Iris pigment epithelial cell (primary cell): ENCODE measurements at places on chromosomes 2 and 18.

DNA sequence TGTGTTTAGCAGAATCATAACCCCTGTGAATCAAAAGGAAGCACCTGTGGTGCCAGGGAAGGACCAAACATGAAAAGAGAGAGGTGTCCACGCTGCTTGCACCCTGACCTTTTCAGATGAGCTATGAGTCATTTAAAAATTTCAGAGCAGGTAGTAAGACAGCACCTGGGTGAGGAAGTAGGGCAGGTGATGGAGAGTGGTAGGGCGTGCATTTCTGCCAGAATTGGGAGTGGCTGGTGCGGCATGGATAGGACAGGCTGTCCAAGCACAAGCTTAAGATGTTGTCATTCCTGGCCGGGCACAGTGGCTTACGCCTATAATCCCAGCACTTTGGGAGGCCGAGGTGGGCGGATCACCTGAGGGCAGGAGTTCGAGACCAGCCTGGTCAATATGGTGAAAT, 36.8 kb downstream of the NPAS2 start:
- no peak for DNase-seq

GRCh38 chr2:240998995-240999791, 775 bp downstream of the SNED1 start:
- DNase-seq, result peak; percentile 20

DNA sequence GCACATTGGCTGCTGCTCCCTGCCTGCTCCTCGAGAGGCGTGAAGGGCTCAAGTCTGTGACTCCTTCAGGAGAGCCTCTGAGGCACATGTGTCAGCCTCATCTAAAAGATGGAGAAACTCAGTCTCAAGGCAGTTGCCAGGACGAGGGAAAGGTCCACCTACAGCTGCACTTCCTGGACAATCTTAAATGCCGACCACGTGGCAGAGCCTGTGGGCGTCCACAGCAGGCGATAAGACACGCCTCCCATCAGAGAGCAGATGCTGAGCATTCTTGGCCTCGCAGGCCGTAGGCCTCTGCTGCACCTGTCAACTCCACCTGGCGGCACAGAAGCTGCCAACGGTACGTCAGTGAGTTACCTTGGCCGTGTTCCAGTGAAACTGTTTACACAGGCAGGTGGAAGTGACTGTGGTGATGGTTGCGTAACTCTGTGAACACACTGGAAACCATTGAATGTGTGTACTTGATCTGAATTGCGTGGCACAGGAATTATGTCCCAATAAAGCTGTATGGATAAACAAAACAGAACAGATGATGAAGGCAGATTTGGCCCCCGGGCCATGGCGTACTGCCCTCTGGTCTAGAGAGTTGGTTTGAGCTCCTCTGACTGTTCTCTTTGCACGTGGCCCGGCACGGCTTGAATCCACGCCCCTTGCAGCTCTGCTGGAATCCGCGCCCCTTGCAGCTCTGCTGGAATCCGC, 114.5 kb downstream of the RNF144A start:
- peak; percentile 92 for DNase-seq

- DNase-seq, result no peak
Measured at GRCh38 chr2:80377071-80377470, 72.5 kb upstream of the LRRTM1 start.

DNA sequence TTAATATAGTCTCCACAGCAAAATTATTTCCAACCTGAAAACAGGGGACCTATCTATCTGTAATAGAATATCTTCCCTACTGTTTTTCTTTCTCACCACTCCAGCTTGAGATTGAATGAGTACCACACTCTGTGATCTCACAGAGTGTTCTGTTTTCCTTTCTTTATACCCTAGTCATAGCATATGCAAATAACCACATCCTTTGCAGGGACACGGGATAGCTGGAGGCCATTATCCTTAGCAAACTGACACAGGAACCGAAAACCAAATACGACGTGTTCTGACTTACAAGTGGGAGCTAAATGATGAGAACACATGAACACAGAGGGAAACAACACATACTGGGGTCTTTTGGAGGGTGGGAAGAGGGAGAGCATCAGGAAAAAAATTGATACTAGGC, 224.7 kb downstream of the SLC8A1 start:
- DNase-seq, result no peak

- DNase-seq, result no peak
Measured at GRCh38 chr2:7722212-7722910, 805.1 kb downstream of the RNF144A start.

GRCh38 chr2:28300485-28301341, 91.9 kb upstream of the FOSL2 start:
- DNase-seq, result peak; percentile 77

DNA sequence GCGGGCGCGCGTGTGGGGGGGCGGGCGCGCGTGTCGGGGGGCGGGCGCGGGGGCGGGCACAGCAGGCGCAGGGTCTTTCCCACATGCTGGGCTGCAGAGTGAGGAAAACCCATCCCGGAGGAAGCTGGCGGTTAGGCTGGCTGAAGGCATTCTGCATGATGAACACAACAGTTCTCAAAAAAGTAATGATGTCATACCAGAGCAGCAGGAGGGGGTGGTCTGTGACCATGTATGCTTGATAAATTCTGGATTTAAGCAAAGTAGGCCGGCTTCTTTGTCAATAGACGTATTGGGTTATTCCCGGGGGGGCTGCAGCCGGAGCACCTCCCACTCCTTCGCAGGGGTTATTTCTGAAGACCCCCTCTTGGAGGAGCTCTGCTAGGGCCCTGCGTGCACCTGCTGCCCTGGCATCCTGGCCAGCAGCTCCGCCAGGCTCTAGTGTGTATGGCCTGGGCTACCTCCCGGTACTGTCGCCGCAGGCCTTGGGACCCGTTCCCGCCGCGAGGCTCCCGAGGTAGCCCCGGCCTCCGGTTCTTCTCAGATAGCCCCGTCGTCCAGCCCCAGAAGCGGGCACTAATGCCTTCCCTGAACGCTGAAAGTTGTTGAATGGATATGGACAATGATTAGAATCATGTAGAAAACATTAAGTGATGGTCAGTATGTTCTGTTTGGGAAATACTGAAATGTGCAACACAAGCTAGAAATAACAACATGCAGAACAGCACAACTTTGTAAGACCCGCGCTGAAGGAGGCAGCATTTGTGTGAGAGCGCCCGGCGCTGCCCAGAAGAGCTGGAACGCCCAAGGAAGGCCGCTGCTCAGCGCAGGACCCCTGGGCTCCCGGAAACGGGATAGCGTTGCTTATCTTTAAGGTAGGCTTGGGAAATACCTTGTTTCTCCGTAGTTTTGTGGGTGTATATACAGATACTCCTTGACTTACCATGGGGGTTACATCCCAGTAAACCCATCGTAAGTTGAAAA, 101.4 kb upstream of the RAB6C start:
- peak; percentile 40 for DNase-seq

GRCh38 chr2:42298132-42298531, 62.9 kb downstream of the COX7A2L start:
- peak; percentile 19 for DNase-seq

DNA sequence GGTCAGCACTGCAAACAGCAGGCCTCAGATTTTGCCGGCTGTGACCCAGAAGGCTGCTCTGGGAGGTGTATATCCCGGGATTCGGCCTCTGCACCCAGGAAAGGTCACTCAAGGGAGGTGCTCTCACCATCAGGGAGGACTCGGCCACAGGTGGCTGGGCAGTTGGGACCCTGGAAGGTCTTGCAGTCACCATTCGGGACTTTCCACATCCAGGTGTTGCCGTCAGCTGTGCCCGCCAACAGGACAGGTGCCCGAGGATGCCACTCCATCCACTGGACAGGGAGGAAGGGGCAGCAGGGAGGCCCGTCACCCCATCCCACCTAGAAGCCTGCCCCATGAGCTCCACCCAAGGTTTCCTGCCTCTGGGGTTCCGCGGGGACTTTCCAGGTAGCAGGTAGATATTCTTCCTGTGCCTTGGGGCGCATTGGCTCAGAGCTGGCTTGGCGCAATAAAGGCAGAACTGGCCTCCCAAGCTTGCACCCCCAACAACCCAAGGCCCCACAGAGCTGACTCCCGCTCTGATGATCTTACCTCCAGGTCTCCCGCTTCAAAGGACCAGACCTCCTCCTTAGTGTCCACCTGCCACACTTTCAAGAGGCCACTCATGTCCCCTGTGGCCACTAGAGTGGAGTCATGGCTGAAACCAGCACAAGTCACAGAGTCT, 3.5 kb downstream of the AAMP start:
- no peak for DNase-seq

DNA sequence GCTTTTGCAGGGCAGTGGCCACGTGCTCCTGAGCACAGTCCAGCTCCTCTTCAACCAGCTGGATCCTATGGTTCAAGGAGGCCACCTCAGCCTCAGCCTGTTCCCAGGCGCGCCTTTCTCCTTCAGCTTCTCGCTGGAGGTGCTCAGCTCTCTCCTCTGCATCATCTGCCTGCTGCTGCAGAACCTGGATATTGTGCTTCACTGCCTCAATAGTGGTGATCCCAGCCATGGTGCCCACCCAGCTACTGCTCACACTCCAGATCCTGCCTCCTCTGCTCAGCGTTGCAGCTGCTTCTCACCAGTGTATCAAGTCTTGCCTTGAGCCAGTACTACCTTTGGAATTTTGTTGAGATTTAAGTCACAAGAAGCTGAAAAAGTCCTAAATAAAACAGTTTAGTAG, 67.9 kb downstream of the ASXL2 start:
- no peak for DNase-seq

- DNase-seq, result peak; percentile 66
Measured at GRCh38 chr2:36389091-36389564, 33.5 kb downstream of the CRIM1 start.

- DNase-seq, result peak; percentile 94
Measured at GRCh38 chr2:169462896-169463695, 16.2 kb upstream of the BBS5 start.

DNA sequence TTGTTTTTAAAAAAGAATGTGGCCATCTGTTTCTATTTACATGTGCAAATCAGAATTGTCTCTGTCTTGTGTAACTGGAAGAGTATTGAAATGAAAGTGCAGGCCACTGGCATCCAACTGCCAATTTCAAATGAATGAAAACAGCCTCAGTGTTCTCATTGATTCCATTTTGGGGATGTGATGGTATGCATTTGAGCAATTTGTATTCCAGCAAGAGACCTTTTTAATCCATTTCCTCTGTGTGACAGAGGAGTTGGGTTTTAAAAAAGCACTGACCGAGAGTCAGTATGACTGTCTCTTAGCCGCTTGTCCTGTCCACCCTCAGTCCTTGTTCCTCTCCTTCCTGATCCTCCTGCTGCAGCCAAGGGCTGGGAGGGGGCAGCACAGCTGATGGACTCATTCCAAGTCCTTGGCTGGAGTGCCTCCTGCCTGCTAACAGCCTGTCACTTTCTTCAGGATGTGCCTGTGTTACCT, 50.0 kb downstream of the ASAP2 start:
- DNase-seq, result no peak

DNA sequence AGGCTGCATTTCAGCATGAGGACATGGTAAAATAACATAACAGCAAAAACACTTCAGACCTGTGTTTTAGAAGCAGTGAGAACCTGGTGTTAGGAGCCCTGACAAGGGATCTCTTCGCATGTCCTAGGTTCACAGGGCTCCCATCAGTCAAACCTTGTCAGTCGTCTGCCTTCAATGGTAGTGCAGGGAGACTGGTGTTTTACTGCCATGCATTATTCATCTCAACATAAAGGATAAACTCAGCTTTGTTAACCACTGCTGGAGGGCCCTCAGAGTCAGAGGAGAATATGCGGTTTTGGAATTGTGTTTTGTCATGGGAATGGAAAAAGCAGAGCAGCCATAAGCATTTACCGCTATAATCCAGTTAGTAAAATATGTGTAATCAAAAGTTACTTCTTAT, 275.9 kb upstream of the GCFC2 start:
- no peak for DNase-seq

DNA sequence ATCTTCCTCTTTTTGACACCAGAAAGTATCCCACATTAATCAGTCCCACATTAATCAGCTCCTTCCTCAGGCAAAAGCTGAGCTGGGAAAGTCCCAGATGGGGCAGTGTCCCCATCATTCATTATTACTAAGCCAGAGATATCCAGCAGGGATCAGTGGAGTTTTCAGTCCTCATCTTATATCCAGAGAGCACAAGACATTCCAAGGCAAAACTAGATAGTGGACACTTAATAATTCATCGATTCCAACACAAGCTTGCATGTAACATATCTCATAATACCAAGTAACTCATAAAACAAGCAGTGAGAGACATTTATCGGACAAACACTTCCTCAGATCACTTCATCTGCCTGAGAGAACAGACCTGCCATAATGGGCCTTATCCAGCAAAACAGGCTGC, 53.1 kb downstream of the MCFD2 start:
- no peak for DNase-seq

- DNase-seq, result no peak
Measured at GRCh38 chr2:160440888-160441287, 52.7 kb downstream of the RBMS1 start.

DNA sequence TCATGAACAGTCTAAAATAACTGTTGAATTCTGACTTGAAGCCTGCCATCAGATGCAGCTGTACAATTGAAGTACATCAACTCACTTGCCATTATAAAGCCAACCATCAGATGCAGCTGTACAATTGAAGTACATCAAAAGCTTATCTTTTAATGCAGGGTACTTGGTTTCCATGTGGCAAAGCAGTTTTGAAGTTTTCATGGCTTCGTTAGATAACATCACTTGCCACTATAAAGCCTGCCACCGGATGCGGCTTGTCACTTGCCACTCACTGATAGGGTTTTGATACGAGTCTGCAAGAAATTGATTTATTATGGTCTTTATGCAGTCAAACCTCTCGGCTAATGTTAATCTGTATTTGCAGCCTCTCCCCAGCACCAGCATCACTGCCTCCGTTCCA, 1605.8 kb downstream of the SUCLG1 start:
- DNase-seq, result no peak

- DNase-seq, result no peak
Measured at GRCh38 chr2:59584958-59585357, 968.5 kb downstream of the BCL11A start.

DNA sequence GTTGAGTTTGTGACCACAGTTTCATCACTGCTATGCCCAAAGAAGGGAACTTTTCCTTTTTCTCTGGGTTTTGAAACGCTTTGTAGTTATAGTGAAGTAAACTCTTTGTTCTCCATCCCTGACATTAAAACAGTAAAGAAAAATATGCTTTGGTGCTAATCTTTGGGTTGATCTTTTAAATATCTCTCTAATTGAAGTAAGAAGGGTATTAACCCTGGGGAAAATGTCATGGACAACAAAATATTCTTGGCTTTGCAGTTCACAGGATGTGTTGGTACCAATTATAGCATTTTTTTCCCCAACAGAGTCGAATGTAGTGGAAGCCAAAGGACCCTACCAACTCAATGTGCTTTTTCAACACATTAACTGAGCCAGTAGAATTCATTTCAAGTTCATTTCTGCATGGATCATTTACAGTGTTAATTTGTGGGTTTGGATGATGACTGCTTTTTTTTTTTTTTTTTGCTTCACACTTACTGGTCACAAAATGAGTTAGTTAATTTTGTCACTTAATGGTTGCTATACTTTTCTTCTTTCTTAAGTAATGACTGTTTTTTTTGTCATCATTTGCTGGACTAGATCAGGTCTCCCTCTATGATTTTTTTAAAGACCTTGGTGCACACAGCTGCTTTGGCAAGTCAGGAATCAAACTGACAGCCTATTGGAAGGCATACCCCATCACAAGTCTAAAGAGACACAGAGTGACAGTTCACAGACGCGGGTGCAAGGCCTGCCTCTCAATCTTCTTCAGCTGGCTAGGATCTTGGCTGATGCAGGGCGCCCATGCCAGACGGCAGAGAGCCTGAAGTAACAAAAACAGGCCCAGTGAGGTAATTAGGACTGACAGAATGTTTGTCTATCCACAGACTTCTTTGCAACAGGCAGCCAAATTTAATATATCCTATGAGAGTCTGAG, 98.8 kb upstream of the MMADHC start:
- DNase-seq, result no peak

GRCh38 chr2:37880551-37880950, 44.5 kb upstream of the RMDN2 start:
- DNase-seq, result no peak
